HEK293T (cell line): ENCODE measurements at places on chromosomes 5 and 9.
A peak's percentile ranks its signal among the peaks of the same experiment; 100 is the strongest.

- DNase-seq = no peak
These were observed 18.4 kb downstream of the TRIM36 start for GRCh38 chr5:115151208-115151805.

DNA sequence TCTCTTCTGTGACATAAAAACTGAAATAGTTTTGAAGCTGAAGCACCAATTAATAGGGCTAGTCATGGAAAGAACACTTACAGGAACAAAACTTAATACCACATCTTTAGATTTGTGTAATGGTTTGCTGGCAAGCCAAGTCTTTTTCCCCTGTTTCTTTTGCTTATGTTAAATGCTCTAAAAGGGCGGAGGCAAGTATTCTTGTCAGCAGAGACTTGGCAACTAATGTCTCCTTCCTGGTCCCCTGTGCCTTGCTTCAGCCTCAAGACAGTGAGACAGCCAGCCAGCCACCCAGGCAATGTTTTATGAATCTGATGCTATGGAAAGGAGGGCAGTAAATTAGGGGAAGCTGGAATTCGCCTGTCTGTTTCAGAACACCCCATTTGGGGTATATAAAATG is 45.7 kb downstream of the PRRC1 start:
- no peak for DNase-seq

- DNase-seq = no peak
These were observed 6.9 kb downstream of the PROP1 start for GRCh38 chr5:177988989-177989625.

GRCh38 chr5:73027361-73027760 is 71.5 kb downstream of the FCHO2 start:
- DNase-seq = no peak

- no peak for DNase-seq
These were observed 1028.3 kb upstream of the WWC1 start for GRCh38 chr5:167263185-167263584.

DNA sequence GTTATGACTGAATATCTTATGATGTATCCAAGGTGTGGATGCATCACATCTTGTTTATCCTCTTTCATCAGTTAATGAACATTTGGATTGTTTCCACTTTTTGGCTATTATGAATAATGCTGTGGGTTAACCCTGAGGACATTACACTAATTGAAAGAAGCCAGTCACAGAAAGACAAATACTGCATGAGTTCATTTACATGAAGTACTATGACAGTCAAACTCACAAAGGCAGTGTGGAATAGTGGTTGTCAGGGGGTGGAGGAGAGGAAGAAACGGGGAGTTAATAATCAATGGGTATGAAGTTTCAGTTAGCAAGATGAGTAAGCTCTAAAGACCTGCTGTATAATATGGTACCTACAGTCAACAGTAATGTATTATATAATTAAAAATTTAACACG is 409.4 kb upstream of the CTNND2 start:
- DNase-seq = no peak

DNA sequence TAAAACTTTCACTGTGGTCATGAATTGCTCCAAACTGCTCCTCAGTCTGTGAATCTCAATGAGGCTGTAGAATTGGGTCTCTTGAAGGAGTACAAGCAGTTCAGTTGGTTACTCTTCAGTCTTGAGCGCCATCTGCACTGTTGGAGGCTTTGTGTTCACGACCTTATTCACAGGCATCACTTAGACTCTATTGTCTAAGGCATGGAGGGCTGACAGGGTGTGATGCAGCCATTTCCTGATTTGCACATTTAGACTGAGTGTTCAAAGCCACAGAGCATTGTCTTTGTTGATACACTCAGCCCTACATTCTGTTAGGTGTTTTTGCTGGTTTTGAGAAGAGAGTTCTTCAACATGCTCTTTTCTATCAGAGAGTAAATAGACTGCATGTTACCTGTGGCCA is 355.9 kb upstream of the RIOK2 start:
- no peak for DNase-seq

DNA sequence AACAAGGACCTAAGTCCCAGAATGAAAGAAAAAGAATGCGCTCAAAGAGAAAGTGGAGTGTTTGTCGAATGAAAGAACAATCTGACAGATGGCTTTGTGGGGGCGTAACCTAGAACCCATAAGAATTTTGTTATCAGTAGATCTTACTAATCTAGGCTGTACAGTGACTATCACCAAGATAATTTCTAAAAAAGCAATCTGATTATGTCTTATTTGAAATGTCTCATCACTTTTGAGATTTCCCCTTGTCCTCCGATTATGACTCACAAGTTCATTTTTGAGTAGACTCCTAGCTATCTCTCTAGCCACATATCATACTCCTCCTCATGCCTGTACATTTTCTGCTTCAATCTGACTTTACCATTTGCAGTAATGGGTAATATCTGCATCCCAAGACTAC is 135.6 kb upstream of the SMARCA2 start:
- no peak for DNase-seq

DNA sequence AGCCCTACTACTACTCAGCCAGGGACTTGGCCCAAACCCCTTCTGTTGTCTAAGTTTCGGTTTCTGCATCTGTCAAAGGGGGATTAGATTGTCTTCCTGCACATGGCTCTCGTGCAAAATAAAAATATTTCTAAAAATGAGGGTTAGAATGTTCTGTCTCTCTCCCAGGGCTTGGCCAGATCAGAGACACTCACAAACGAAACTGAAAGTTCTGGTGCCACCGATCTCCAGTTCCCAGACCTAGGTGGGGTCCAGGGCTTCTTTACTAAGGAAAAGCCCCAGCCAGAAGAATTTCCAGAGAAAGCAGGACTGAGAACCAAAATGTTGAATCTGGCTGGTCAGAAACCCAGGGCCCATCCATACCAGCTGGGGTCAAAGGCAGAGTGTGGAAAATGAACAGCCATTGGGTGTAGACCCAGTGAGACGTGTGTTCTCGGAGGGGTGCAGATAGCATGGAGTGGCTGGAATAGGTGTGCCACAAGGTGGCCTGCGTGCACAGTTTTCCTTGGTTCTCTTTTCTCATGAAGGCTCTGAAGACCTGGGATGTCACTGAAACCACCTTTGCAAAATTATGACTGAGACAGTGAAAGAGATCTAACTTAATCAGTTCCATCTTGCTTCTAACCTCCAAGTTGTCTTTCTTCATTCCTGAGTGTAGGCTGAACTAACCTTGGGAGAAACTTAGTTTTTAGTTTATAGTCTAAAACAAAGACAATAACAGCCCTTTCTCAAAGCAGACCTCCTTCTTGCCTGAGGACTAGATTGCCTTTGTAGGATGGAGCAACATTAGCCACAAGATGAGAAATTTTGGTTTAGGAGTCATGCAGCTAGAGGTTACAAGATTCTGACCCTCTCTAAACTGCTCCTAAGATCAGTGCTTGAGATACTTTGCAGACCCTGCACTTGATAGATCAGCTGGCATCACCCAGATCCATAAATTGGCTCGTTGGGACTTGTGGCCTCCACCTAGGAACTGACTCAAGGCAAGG is 2.3 kb upstream of the SLC23A1 start:
- DNase-seq = no peak

- no peak for DNase-seq
These were observed 73.8 kb downstream of the DAB2IP start for GRCh38 chr9:121725008-121725775.

- peak; percentile 92 for DNase-seq
These were observed 24.6 kb downstream of the GFPT2 start for GRCh38 chr5:180328296-180329137.

GRCh38 chr5:9269014-9269413 is 276.9 kb downstream of the SEMA5A start:
- no peak for DNase-seq

DNA sequence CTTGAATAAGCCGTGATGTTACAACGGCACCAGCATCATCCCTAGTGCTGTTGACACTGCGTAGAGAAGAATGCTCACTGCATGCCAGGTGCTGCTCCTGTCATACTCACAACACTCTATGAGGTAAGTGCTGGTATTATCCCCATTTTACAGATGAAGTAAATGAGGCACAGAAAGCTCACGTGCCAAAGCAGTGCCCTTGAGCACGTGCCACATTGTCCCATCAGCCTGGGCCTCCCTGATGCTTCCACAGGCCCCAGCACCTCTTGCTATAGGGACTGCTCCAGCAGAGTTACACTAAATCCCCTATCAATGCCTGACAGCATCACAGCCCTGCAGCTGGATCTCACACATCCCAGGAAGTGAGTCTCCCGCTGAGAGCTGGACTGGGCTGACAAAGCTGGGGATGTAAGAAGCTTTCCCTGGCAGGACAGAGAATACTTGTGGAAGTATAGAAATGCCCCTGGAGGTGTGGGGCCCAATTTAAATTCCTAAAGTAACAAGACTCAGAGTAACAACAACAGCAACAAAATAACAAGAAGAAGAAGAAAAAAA is 216.1 kb downstream of the FSTL4 start:
- DNase-seq = no peak

DNA sequence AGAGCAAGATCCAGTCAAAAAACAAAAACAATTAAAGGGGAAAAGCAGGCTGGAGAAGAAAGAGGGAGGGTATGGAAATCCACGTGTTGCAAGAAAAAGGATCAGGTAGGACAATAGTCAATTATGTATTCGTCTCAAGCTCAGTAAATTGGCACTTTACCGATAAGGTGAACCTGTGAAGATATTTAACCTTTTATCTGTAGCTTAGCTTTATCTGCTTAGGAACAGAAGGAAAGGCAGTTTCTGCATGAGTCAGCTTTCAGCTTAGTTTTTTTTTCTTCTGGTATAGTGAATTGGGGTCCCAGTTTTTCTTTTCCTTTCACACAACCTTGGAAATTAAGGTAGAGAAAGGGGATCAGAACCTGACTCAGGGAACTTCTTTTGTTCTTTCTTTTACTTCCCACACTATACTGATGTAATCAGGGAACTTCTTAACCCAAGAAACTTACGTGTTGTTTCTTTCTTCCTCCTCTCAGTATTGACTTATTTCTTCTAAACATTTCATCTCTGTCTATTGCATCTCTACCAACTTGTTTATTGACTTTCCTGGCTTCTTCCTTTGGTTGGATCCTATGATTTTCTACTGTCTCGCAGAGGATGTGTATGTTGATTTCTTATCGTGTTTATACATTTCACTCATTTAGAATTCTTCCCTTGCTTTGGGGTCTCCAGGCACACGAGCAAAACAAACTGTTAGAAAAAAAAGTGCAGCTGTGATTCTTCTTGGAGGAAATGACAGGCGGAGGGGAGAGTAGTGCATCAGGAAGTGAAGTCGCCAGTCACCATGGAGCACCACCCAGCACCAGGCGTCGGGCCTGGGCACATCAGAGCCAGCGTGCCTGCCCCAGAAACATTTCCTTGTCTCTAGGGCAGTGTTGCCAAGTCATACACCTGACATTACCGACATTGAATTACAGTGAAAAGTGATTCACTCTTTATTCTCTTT is 123.0 kb upstream of the LHFPL2 start:
- no peak for DNase-seq

- DNase-seq = no peak
These were observed 30.6 kb downstream of the PLPP7 start for GRCh38 chr9:131320031-131320685.

DNA sequence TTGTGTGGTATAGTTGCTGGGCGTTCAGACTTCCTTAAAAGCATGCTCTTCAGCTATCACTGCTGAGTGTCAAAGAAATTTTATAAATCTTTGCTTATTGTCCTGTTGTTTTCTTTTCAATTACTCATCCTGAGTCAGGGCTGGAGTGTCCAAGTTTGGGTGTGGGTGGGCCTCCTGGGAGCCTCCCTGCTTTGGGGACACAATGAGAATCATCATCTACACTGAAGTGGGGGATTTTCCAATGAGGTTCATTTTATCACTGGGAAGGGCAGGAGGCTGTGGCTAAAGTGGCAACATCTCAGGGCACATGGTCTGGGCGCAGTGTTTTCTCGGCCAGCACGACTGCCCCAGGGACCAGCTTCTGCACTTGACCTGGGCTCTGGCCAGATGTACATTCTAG is 19.5 kb downstream of the GFPT2 start:
- no peak for DNase-seq

- DNase-seq = no peak
These were observed 70.6 kb downstream of the LRSAM1 start for GRCh38 chr9:127521919-127522304.

DNA sequence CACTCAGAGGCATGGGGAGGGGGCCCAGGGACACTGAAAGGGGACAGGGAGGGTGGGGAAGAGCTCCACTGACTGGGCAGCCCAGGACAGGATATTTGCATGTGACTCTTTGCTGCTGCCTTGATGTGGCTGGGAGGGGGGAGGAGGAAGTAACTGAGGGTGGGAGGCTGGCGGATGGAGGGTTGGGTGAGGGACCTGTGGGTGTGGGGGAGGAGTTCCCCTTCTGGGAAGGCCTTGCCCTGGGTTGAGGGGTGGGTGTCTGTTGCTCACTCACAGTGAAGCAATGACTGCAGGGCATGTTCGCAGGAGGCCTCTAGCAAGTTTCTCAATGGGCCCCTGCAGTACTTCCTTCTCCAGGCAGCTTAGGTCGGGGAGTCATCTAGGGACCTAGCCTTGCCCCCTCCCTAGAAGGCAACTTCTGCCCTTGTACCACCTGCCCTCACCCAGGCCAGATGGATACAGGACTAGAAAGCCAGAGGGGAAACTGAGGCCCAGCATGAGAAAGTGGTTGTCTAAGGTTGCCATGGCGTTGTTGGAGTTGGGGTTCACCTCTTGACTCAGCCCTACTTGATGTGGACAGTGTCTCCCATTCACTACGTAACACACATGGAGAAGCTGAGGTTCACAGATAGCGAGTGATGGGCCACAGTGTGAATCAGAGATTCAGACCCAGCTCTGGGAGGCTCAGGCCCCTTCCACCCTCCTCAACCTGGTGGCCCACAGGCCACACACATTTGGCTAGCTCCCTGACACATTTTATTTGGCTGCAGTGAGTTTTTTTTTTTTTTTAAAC is 3.0 kb downstream of the GRK6 start:
- no peak for DNase-seq

GRCh38 chr9:100058699-100059579 is 39.9 kb downstream of the ERP44 start:
- DNase-seq = no peak

GRCh38 chr5:129097498-129098296 is 3.1 kb downstream of the ISOC1 start:
- no peak for DNase-seq

- DNase-seq = no peak
These were observed 14.7 kb upstream of the OSMR start for GRCh38 chr5:38831117-38831516.

DNA sequence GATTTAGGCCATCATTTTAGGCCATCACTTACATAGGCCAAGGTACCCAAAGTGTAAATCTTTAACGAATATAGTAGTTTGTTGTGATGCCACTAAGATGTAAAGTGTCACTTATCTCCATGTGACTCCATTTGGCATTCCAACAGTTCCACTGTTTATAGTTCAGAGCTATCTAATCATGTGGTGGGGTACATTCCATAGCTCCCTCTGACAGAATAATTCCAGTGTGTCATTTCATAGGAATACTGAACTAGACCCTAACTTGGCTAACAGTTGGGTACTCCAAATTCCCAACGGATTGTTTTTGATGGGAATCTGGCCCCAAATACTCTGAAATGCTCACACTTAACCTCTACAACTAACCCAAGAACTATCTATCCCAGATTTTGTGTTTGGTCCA is 76.7 kb upstream of the FST start:
- no peak for DNase-seq

GRCh38 chr5:111129938-111130337 is 37.8 kb downstream of the WDR36 start:
- DNase-seq = no peak
